ENCODE measurements at places on chromosomes 6 and 20.

DNA sequence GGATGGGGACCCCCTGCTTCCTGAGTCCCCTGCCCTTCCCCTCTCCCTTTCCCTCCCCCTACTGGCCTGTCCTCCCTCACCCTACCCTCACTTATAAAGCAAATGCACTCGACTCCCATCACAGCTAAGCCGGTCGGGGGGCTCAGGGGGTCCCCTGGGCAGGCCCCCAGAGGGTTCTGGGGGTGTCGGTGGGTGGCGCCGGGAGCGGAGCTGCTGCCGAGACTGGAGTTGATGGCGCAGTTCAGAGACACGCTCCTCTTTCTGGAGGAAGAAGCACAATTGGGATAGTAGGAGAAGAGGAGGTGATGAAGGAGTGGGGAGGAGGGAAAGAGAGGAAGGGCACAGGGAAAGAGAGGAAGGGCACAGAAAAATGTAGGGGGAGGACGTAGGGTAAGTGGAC lies 18.5 kb downstream of the OR2H2 start:
- DNase-seq, result no peak

DNA sequence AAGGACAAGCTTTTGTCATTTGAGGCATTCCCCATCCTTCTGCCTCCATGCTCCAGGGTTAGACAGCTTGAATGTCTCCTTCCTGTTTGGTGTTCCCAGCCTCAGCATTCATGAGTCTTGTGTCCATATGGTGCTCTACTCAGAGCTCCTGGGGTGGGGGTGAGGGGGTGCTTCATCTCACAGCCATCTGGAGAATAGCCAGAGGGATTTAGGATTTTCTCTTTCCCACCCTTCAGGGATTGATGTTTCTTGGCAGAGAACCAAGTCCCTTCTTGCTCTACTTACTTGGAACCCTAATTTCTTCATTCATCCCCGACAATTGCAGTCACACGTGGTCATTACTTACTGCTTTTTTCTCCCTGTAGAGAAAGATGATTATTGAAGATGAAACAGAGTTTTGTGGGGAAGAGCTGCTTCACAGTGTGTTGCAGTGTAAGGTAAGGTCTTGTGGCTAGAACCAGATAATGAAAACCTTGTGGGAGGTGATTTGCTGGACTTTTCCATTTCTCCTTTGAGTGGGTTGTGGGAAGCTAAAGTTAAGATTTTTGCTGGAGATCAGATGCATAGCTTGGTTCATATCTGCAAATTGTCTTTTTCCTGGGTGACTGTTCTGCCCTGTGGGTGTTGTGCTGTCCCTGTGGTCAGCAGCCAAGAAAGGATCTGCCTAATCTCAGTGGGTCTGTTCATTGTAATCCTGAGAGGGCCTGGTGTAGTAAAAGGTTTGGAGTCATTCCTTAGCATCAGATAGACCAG lies 18.6 kb downstream of the CMTR1 start:
- no peak for DNase-seq

GRCh38 chr6:55445648-55446204 lies 118.5 kb downstream of the GFRAL start:
- peak; percentile 0 for DNase-seq

DNA sequence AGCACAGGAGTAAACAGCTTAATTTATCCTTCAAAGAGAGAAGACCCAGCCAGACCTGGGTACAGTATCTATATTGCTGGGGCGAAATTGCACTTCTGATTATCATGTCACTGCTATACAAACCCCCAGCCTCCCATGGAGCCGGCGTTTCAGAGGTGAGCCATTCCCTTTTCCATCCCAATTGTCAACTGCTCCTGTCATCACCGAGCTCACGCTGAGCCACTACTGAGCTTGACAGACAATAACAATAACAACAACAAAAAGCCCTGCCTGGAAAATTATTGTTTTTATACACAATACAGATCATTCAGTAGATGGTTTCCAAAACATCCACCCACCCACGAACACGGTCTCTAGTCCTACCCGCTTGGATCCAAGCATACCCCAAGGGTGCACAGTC lies 129.0 kb upstream of the JARID2 start:
- DNase-seq, result no peak

- DNase-seq, result no peak
These were observed 19.6 kb upstream of the BMP6 start for GRCh38 chr6:7706269-7706668.

DNA sequence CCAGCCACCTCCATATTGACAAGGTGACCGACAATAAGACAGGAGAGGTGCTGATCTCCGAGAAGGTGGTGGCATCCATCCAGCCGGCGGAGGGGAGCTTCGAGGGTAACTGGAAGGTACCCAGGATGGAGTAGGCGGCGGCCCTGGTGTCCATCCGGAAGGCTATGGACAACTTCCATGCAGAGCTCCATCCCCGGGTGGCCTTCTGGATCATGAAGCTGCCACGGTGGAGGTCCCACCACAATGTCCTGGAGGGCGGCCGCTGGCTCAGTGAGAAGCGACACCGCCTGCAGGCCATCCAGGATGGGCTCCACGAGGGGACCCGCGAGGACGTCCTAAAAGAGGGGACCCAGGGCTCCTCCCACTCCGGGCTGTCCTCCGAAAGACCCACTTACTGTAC lies 17.0 kb downstream of the DEFB115 start:
- no peak for DNase-seq

GRCh38 chr6:67345946-67346345 lies 1289.1 kb upstream of the ADGRB3 start:
- no peak for DNase-seq

GRCh38 chr20:59662161-59662560 lies 57.8 kb downstream of the PHACTR3 start:
- DNase-seq, result no peak

GRCh38 chr6:149781715-149782114 lies 32.2 kb downstream of the PCMT1 start:
- no peak for DNase-seq

- no peak for DNase-seq
These were observed 5.2 kb downstream of the SYTL3 start for GRCh38 chr6:158654960-158655489.

- DNase-seq, result no peak
These were observed 261.3 kb downstream of the SOD2 start for GRCh38 chr6:159431750-159432149.

Data from GM06990 (cell line).